ENCODE measurements at places on chromosomes 4 and X.

GRCh38 chr4:54914781-54915180 is 210.6 kb downstream of the KDR start:
- no peak for DNase-seq

GRCh38 chr4:93649828-93650227 is 178.7 kb upstream of the ATOH1 start:
- DNase-seq, result no peak

- no peak for DNase-seq
These were observed 172.5 kb downstream of the HNRNPD start for GRCh38 chr4:82201303-82201702.

DNA sequence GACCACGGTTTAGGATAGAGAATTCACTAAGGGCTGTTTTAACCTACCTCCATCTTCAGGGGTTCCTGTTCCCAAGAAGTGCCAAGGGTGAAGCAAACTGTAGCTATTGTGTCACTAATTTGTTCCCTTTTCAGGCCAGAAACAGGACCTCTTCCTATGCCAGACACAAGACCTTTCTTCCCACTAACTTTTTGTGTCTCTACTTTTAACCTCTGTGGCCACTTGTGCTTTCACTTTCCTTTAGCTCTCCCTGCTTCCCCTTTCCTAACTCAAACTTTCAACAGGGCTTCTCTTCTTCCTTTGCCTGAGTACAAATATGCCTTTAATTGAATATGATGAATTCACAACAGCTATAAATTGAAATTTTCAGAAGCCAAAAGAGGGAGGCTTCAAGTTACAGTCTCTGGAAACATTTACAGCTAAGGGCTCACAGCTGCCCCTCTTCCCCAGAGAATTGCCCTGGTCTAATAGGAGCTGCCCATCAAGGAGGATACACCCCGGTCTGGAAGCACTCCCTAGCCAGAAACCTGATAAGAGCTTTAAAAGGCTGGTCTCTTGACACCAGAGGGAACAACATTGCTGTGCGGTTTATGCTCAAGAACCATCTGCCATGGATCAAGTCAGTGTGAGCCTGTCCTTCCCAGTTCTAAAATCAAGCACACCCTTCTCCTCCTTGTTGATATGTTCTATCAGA is 61.7 kb upstream of the PLS3 start:
- DNase-seq, result peak; percentile 1

- peak; percentile 63 for DNase-seq
These were observed 2387.6 kb downstream of the PCDH7 start for GRCh38 chr4:33107814-33108213.

- no peak for DNase-seq
These were observed 921.8 kb upstream of the PCDH10 start for GRCh38 chr4:132227151-132227856.
